ENCODE measurements at places on chromosomes 5 and 9.

GRCh38 chr5:8869932-8870331 lies 675.9 kb downstream of the SEMA5A start:
- DNase-seq, result no peak

GRCh38 chr5:73544429-73545402 lies 20.7 kb downstream of the ANKRA2 start:
- DNase-seq, result no peak

DNA sequence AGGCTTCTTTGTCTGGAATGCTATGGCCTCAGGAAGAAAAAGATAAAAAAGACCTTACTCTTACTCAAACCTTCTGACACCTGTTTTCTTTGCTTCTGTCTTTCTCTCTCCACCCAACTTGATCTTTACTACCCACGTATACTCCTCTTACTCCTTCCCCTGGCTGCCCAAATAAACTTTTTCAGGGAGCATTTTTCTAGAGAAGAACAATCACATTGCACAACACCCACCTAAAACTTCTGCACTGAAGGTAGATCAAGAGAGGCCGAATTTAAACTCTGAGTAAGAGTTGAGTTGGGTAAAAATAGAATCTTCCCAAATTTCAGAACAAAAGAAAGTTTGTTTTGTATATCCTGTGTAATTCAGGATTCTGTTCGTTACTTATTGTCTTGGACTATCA lies 3.9 kb downstream of the TEX48 start:
- DNase-seq, result no peak

DNA sequence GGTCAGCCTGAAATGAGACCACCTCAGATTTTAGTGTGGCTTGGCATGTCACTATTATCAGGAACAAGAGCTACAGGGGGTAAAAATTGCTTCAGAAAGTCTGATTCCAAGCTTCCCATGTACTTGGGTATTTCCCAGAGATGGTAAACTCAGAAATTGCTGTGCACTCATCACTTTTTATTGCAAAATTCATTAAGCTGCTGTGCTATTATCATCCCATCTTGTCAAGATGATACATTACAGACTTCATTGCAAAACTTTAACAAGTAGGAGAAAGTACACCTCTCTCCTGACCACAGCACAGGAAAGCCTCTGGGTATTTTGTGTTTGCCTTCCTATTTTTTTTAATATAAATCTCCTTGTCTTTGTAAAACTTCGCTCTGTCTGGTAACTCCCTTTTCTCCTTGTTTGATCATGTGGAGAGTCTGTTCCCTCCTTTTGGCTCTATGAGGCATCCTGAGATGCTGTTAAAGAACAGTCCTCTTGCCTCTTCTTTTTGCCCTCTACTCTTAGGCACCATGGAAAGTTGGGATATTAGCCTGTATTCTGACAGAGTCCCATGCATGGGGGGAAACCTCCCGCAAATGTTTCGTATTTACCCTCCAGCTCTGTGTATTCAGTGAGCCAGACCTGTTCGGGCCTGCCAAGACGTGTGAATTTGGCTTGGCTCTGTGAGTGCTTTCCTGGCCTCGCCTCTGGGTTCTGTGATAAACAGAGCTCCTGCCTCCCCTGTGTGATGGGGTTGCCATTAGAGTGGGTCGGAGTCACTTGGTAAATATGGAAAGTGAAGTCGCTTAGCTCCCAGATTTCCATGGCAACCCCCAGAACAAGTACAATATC lies 260.7 kb downstream of the NR3C1 start:
- DNase-seq, result no peak

DNA sequence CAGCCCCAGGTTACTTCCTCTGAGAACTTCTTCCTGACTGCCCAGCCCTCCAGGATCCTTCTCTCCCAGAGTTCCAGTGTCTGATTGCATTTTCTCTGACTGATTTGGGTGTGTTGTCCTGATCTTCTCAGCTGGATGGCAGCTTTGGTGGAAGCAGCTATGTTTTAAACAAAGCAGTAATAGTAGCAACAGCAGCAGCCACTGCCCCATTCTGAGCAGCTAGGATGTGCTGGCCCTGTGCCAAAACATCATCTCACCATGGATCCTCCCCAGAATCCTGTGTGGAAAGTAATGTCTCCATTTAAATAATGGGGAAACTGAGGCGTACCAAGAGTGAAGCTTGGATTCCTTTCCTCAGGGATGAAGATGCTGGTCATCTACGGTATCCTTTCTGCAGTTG lies 46.4 kb upstream of the PSD2 start:
- peak; percentile 22 for DNase-seq

GRCh38 chr5:157540707-157541446 lies 34.7 kb downstream of the ADAM19 start:
- peak; percentile 66 for DNase-seq

DNA sequence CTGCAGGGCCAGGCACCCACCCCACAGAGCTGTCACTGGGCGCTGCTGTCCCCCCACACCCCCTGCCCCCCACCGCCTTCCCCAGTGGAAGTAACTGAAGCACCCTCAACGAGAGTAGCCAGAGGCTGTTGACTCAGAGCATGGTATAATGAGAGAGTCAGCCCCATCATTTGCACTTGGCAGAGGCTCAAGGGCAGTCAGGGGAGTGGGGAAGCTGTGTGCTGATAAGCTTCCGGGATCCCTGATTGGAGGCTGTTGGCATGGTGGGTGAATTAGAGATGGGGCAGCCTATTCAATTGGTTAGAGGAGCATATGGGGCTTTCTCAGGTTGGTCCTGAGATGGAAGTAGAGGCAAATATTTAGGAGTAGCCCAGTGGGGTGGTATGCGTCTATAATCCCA lies 77.1 kb upstream of the GOLM1 start:
- no peak for DNase-seq

GRCh38 chr9:26292943-26293342 lies 599.7 kb downstream of the CAAP1 start:
- DNase-seq, result no peak

DNA sequence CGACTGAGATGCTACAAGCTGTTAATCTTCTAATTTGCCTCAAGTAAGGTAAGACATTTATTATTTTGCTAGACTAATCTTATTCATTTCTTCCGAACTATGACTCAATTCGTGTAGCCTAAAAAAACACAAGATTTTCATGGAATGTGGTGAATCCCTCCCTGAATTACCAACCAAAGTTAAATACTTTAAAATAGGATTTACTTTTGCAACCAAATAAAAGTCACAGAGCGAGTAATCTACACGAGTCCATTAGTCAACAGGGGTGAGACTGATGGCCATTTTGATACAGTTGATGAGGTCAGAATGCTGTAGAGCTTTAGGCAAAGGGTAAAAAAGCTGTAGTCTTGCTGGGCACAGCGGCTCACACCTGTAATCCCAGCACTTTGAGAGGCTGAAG lies 13.1 kb upstream of the BNC2 start:
- DNase-seq, result no peak

DNA sequence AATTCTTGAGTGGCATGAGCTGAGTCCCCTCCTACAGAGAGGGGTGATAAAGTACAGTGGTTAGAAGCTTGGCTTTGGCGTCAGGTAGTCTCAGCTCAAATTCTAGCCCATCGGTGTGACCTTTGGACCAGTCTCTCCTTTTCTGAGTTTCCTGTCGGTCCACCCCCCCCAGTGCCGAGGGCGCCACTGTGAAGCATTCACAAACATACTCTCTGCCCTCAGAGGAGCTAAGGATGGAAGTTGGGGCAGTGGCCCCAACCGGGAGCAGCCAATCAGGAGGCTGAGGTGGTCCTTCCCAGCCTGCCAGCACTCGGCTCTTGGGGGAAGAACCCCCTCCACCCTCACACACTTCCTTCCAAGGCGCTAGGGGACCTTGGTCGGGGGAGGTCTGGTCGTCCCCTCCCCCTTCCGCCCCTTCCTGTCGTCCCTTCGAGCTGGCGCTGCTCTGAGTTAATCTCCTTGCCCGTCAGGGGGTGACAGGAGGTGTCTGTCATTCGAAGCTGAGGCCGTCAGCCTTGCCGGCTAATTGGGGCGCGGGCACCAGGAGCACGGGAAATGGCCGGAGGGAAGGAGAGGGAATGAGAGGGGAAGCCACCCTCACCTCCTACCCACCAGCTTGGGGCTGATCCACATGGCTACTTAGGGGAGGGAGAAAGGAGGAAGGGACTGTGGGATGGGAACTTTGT lies 53.0 kb downstream of the CXXC5 start:
- no peak for DNase-seq

DNA sequence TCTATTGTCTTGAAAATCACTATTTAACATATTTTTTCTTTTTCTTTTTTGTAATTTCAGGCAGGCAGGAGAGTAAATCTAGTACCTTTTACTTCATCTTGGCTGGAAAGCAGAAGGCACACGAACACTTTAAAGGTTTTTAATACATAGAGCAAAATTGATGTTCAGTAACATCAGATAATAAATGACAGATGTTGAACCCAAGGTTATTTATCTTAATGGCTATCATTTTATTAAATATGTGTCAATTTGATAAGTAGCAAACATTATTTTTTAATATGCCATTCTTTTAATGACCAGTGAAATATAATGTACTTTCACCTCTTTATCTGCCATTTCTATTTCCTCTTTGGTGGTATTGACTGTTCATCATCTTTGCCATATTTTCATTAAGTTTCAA lies 381.2 kb downstream of the ARHGEF28 start:
- no peak for DNase-seq

DNA sequence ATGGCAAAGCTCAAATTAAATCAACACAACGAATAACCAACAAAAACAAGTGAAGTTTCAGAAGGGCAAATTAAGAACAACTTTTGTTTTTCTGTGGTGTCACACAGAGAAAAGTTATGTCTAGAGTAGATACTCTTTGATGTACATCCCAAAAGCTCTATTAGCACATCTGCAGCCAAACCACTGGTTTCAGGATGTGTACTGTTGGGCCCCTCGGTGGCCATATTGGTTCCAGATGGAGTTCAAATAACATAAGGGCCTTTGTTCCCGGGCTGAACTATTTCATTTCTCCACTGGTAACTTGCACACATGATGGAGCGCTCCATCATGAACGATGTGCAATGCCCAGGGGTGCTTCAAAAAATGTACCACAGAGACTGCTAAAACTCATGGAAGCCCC lies 126.1 kb downstream of the SEMA5A start:
- DNase-seq, result no peak

GRCh38 chr9:129653823-129654553 lies 11.5 kb upstream of the PRRX2 start:
- no peak for DNase-seq

GRCh38 chr5:23216345-23216744 lies 291.1 kb upstream of the PRDM9 start:
- no peak for DNase-seq

DNA sequence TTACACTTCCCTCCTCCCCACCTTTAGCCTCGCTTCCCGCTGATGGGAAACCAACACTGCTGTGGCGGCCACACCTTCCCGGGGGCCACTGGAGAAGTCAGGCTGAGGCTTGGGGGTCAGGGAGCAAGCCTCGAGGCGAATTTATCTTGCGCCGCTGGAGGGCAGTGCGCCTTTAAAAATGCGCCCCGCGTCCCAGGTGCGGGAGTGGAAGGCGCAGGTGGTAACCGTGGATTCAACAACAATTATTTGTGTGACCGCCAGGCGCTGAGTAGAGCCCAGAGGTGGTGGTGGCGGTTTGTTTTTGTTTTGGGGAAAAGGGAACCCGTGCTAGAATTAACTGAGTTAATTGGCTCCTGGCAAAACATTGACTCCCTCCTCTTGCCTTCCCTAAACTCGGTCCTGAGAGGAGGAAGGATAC lies 1.1 kb downstream of the CFAP77 start:
- DNase-seq, result peak; percentile 84

GRCh38 chr5:97224112-97224750 lies 41.2 kb upstream of the RIOK2 start:
- no peak for DNase-seq

GRCh38 chr9:100803956-100804355 lies 224.6 kb upstream of the PLPPR1 start:
- no peak for DNase-seq

DNA sequence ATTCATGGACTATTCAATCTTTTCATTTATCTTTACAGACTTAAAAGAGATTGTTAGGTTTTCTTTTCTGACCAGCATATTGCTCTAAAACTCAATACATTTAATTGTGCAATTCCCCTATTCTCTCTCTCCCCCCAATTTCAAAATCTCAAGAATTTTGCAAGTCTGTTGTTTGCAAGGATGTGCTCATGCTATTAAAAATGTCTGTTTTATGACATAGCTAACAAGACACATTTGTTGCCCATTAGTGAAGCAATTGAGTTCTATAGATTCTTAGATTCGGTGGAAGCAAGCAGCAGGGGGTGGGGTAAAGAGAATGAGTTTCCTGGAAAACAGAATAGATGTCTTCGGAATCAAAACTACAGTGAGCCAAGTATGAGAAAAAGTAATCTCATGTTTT lies 8.5 kb upstream of the CSNK1A1 start:
- DNase-seq, result no peak

- DNase-seq, result no peak
These were observed 194.2 kb downstream of the NSG2 start for GRCh38 chr5:174239718-174240117.

DNA sequence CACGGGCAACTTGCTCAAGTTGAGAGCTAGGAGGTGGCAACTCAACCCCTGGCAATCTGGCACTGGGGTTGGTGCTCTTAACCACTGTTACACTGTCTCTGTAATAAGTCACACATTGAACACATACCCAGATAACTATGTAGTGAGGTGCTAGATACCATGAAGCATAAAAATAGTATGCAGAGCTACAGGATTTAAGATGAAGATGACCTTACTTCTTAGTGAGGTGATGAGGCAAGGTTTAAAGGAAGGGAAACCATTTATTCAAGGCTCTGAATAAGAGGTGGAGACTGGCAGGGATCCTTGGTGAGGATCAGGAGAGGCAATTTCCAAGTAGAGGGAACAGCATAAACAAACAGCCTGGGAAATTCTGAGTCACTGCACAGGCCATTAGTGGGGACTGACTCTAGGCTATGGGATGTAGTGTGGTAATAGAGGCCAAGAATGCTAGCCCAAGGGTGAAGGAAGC lies 67.6 kb upstream of the NR3C1 start:
- no peak for DNase-seq

DNA sequence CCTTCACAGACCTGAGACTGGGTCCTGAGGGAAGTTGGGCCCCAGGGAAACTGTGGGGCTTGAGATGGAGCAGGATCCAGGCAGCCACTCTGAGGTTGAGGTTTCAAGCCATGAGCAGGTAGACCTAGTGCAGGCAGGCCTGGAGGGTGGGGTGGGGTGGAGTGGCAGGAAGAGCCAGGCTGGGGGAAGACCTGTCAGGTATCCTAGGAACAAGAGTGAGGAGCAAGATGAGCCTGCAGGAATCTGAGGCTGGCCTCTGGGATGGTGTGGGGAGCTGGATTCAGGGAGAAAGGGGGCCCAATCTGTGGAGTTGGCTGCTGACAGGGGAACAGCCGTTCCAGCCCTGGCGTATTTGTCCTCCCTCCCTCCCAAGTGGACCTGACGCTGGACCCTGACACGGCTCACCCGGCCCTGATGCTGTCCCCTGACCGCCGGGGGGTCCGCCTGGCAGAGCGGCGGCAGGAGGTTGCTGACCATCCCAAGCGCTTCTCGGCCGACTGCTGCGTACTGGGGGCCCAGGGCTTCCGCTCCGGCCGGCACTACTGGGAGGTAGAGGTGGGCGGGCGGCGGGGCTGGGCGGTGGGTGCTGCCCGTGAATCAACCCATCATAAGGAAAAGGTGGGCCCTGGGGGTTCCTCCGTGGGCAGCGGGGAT lies 9.8 kb downstream of the RACK1 start:
- DNase-seq, result no peak

- DNase-seq, result no peak
These were observed 794.5 kb downstream of the CDH12 start for GRCh38 chr5:22058620-22059019.

Data from activated T-cell treated with anti-CD3 and anti-CD28 coated beads, Interleukin-2, amount 50 U/mL, for 48 hours (primary cell).